ENCODE measurements at places on chromosomes 5 and 9.

- no peak for DNase-seq
Measured at GRCh38 chr5:102799017-102799416, 43.9 kb downstream of the PAM start.

GRCh38 chr5:69046375-69046957 is 47.3 kb upstream of the SLC30A5 start:
- DNase-seq, result no peak

DNA sequence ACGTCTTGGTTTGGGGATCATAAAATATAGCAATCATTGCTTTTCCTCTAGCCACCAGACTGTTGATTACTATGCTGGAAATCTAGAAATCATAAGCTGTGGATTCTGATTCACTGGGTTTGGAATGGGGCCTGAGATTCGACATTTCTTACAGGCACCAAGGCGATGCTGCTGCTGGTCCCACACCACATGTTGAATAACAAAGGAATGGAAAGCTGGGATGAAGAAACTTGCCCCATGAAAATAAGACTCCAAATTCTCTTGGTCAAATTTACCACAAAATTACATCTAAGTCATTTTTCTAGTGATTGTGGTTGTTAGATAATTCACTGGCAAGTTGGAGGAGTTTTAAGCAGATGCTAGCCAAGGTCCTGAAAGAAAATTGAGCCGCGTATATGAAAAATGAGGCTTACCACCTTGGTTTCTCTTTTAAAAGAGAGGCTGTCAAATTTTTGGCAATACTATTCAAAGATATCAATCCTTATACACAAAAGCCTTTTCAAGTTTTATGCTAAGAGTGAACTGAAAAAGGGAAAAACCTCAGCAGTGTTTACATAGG is 23.0 kb upstream of the MEIKIN start:
- DNase-seq, result no peak

- DNase-seq, result no peak
Measured at GRCh38 chr9:134505032-134505431, 136.6 kb upstream of the COL5A1 start.

GRCh38 chr5:76332611-76333205 is 70.4 kb upstream of the IQGAP2 start:
- no peak for DNase-seq

DNA sequence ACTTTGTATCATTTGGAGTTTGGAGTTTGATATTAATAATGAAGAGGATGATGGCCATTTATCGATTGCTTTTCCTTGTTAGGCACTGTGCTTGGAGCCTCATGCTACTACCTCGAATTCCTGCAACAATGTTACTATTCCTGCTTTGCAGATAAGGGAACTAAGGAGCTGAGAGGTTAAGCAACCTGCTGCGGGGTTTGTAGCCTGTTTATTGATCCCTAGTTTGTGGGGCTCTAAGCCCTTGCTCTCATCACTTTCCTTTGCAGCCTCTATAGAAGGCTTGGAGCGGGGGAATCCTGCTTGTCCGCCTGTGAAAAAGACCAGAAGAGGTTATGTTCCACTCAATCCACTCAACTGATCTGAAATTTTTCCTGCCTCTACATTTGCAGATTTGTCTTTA is 15.8 kb downstream of the ARHGEF28 start:
- DNase-seq, result no peak

GRCh38 chr5:138029944-138030343 is 2.9 kb downstream of the FAM13B start:
- no peak for DNase-seq

- no peak for DNase-seq
Measured at GRCh38 chr5:65073250-65073661, 304.5 kb downstream of the CWC27 start.

GRCh38 chr5:180932660-180933059 is 33.7 kb downstream of the BTNL8 start:
- no peak for DNase-seq

GRCh38 chr9:15834541-15834940 is 281.7 kb downstream of the CCDC171 start:
- DNase-seq, result no peak

- DNase-seq, result peak; percentile 57
Measured at GRCh38 chr5:67156976-67157583, 39.5 kb downstream of the CD180 start.

DNA sequence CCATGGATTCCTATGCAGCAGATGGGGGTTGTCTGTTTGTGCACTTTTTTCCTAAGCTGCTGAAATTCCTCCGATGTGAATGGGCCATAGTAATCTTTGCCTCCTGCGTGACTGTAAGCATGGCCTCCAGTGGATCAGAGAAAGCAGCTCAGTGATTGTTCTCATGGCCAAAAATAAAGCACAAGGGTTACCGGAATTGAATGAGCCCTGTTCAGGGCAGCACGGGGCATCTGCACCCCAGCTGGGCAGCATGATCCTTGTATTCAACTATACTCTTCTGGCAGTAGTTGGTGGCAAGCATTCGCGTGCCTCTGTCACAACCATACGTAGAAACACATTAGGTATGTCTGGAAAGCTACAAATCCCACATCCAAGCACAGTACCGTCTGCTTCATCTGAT is 193.9 kb downstream of the RORB start:
- no peak for DNase-seq

DNA sequence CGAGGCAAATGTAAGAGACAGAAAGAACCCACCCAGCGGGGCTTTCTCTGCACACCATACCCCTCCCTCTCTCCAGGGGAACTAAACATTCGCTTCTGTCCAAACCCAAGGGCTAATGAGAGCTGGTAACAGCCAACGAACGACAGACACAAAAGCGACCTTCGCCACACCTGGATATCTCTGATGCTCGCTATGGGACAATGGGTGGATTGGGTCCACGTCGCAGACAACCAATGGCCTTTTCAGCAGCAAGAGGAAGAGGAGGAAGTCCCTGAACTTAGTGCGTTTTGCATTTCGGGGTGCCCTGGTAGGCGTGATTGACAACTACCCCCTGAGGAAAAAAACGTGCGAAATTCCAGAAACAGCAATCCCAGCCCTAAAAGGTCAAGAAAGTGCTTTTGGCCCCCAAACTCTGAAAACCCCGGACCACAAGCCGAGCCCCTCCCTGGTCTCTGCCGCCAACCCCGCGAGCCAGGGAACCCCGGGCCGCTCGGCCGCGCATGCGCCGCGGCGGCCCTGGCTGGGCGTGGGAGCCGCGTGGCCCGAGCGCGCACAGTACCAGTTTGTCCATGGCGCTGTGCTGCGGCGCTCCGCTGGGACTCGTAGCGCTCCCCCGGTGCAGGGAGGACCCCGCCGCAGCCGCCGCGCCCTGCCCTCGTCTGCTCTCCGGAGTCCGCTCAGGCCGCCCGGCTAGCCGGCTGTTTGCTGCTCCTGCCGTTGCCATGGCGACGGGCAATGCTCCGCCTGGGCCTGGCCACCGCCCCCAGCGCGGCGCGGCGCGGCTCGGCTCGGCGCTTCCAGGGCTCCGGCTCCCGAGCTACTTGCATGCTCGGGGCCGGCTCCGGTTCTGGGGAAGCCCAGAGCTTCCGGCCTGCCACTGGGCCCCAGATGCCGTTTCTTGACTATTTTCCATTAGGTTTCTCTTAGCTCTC is 66.9 kb upstream of the DNAH5 start:
- DNase-seq, result peak; percentile 80

- DNase-seq, result peak; percentile 97
Measured at GRCh38 chr5:88683506-88684135, 199.4 kb downstream of the MEF2C start.

DNA sequence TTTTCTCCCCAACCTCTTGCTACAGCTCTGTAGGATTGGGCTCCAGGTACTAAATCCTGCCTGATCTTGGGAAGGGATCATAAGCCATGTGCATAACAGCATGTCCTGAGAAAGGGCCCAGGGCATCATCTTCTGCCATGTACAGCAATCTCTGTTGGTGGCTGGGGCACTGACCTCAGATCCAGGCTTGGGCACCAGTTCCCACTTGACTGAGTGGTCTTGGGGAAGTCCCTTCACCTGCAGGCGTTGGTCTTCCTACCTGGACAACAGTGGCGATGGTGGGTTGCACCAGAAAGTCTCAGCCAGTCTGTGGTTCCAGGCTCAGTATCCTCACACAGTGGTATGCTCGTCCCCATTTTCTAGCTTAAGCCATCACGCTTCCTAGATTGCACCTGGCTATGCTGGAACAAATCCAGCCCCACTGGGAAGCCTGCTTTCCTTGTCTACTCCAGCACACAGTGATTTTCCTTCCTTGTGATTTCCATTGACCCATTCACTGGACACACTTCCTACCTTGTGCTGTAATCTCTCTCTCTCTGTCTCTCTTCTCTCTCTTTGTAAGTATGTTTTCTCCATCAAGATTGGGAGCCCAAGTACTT is 121.7 kb upstream of the PITX1 start:
- peak; percentile 80 for DNase-seq

GRCh38 chr9:136230365-136230764 is 15.2 kb downstream of the QSOX2 start:
- DNase-seq, result no peak

GRCh38 chr5:131264451-131265099 is 722 bp downstream of the CDC42SE2 start:
- peak; percentile 53 for DNase-seq

- no peak for DNase-seq
Measured at GRCh38 chr5:9658706-9659105, 28.6 kb upstream of the TAS2R1 start.

- no peak for DNase-seq
Measured at GRCh38 chr5:54832045-54832444, 153.3 kb downstream of the ESM1 start.

DNA sequence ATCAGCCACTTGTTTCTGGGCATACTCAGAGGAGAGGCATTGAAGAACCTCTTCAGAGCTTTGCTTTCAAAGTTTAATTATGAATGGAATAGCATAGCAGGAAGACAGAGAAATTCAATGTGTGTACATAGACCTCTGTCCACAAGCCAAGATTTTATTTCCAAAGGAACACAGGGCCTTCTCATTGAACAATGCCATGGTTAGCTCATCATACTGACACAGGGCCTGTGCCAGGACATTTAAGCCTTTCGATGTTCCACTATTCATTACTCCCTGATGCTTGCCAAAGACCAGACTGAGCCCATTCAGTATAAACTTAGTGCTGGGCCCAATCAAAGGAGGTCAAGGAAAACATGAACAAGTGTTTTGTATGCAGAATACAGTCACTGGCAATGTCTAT is 280.8 kb downstream of the FBXL17 start:
- DNase-seq, result peak; percentile 48

DNA sequence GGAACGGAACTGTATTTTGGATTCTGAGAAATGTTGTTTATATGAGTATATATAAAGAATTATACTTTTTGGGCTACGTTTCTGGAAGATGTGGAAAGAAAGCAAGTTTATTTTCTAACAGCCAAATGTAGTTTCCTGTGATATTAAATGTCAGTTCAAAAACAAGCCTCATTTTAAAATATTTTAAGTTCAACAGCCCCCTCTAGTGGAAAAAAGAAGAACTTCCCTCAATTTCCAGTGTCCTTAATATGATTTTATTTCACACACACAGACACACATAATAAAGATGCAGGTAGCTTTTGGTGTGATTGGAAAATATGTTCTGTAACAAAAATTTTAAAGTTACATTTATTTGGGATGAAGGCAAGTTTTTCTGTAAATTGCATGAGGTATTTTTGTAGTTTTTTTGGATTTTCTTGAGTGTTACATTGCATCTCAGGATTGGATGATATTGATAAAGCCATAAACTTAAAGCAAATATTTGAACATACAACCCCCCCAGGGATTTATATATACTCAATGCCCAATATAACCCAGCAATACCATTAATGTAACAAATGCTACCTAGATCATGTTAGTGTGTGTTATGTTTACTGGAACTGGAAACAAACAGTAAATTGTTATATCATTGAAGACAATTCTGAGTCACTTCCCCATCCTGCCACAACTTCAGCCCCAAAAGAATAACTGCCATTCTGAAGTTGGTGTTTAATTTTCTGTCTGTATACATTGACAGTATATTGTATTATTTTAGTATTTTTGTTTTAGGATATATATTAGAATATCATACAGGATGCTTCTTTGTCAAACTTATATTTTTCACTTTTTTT is 54.0 kb downstream of the CCDC171 start:
- DNase-seq, result peak; percentile 66

DNA sequence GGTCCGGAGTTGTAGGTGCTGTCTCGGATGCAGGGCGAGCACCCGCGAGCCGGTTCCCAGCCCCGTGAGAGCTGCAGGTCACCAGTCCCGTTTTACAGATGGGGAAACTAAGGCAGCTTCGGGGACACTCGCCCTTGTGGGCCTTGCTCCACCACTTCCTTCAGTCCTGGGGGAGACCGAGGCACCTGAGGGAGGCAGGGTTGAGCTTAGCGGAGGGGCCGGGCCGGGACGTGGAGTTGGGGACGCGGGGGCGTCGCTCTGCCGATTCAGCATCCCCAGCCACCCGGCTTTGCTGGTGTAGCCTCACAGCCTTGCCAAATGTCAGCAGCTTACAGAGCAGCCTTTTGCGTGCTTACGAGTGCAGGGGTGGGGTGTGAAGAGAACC is 530 bp downstream of the BBLN start:
- DNase-seq, result peak; percentile 26
